AG20443 (cell line): ENCODE measurements at places on chromosomes 6 and 20.

DNA sequence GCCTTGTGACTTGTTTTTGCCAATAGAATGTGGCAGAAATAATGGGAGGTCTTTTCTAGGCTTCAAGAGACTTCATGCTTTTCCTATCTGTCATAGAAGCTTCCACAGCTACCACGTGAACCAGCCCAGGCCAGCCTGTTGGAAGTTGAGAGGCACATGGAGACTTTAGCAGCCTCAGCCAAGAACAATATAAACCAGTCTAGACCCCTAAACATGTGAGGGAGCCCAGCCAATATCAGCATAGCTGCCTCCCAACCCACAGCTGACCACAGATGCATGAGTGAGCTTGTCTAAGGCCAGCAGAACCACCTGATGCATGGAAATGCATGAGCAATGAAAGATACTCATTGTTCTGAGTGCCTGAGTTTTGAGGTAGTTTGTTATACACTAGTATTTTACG lies 540.7 kb upstream of the BTBD3 start:
- no peak for DNase-seq

GRCh38 chr6:76587271-76587670 lies 514.8 kb upstream of the IMPG1 start:
- DNase-seq = no peak

GRCh38 chr6:116387374-116387773 lies 16.6 kb downstream of the DSE start:
- no peak for DNase-seq

- DNase-seq = no peak
Observed at GRCh38 chr6:7737867-7738266, 12.0 kb downstream of the BMP6 start.

DNA sequence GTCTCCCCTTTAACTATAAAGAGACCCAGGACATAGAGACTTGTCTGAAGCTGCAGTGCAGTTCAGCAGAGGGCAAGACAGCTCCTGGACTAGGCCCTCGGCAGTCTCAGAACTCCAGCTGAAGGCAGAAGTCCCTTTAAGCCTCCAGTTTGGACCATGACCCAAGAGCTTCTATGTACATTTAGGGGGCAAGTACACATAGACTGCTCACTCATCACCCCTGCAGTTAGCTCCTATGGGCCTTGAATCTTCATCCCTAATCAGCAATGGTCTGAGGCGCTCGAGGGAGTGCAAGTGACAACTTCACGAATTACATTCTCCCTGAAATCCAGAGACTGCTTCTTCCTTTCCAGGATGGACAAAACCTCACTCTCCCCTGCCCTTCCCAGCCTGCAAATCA lies 47.4 kb downstream of the KCNK5 start:
- DNase-seq = no peak

DNA sequence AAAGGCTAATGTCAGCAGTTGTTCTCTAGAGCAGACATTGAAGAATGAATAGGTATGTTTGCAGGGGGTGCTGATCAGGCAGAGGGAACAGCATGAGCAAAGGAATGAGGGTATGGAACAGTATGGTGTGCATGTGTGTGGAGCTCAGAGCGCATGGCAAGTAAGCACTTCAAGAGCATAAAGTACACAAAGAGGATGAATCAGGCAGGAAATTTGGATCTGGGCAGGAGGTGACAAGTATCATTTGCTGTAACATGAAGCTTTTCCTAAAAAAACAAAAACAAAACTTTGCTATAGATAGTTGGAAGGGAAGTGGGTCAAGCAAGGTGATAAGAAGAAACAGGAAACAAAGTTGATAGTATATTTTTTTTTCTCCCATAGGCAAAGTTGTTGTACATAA lies 746.8 kb downstream of the HDGFL1 start:
- no peak for DNase-seq

GRCh38 chr6:43475516-43475915 lies 1.9 kb upstream of the TJAP1 start:
- no peak for DNase-seq

- peak; percentile 37 for DNase-seq
Observed at GRCh38 chr20:45970646-45971424, 1.2 kb downstream of the ZNF335 start.

GRCh38 chr6:80366051-80366450 lies 259.6 kb downstream of the BCKDHB start:
- no peak for DNase-seq

DNA sequence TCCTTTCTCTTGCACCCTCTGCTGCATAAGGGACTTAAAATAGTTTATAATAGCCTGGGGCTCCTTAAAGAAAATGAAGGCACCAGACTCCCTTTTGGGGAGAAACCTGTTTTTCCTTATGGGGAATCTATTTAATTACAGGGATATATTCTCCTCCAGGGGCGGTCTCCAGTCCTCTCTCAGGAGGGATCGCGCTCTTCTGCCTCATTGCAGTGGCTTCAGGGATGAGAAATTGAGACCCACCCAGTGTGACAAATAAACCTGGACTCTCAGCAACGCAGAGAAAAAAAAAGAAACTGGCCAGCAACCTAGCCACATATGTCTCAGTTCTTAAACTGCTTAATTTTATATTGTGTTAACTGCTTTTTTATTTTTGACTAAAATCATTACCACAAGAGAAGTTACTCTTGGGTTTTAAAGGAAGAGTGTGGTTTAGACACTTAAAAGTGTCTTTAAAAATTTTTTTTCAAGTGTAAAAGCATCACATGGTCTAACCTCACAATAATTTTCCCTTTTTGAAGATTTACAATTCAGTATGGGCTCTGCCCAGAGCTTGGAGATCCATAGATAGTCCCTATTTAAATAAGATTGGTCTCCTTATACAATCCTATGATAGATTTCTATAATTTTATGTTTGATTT lies 11.7 kb upstream of the GOPC start:
- peak; percentile 33 for DNase-seq

DNA sequence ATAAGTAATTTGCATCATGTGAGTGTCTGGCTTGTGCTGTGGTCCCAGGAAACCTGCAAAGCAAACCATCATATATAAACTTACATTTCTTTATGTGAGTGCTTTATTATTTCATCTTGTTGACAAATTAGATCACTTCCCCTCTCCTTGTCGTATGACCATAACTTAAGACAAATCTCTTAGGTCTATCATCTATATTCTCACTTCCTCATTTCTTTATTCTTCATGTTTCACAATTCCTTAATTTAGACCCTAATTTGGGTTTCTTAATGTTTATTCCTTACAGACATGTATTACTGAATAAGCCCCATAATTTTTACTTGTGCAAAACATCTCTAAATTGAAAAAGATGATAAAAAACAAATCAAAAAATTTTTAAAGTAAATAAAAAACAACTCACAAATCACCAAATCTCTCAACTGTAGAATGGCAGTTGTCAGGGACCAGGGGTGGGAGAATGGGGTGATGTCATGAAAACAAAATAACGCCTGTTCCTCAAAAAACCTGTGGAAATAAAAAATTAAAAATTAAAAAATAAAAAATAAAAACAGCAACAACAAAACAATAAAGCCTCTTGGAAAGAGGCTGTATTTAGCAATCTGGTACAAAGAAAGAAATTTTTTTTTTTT lies 49.5 kb upstream of the FBXO30 start:
- DNase-seq = no peak

- no peak for DNase-seq
Observed at GRCh38 chr6:43146709-43147688, 24.1 kb upstream of the SRF start.

GRCh38 chr20:10636326-10636818 lies 37.4 kb downstream of the JAG1 start:
- DNase-seq = peak; percentile 44

GRCh38 chr6:11222385-11223277 lies 9.8 kb downstream of the NEDD9 start:
- DNase-seq = no peak

GRCh38 chr20:57544838-57545564 lies 15.9 kb upstream of the PCK1 start:
- no peak for DNase-seq

DNA sequence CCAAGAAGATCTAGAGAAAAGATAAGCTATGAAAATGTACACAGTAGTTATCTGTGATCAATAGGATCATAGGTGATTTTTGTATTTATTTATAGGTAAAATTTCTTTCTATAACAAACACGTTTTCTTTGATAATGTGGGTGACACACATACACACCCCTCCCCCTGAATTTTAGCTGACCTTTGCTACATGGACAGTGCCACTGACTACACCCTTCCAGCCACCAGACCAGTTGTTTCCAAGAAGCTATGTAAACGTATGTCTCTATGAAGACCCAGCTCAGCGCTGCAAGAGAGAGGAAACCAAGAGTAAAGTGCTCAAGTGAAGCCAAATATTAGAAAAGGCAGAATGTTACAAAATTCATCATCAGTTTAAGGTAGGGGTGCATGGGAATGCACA lies 16.3 kb downstream of the MOCS1 start:
- DNase-seq = no peak

DNA sequence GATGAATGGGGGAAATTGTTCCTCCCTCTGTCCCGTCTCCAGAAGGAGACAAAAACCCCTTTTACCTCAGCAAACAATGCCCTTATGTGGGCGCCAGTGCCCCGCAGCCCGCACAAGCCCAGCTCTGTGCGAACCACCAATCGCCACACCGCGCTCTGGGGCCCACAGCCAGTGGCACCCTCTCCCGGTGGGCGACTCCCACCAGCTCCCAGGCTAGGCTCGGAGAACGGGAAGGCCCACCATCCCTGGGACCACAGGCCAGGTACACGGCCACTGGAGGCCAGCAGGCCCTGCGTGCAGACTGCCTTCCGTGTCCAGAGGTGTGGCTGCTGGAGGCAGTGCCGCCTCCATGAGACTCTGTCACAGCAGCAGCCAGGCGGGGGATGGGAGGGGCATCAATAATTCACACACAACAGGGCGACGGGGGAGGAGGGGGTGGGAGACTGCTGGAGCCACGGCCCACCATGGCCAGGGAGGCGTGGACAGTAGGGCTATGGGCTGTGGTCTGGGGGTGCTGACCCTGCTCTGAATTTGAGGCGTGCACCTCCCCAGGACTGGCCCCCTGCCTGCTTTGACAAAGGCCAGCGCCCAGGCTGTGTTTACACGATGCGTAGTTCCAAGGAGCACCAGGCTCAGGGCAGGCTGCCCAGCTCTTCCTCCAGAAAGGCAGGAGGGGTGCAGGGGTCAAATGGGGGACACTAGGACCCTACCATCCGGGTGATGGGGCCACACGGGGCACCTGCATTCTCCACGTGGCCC lies 105.7 kb downstream of the ASXL1 start:
- DNase-seq = no peak

- no peak for DNase-seq
Observed at GRCh38 chr20:32970115-32970972, 33.9 kb downstream of the SUN5 start.

DNA sequence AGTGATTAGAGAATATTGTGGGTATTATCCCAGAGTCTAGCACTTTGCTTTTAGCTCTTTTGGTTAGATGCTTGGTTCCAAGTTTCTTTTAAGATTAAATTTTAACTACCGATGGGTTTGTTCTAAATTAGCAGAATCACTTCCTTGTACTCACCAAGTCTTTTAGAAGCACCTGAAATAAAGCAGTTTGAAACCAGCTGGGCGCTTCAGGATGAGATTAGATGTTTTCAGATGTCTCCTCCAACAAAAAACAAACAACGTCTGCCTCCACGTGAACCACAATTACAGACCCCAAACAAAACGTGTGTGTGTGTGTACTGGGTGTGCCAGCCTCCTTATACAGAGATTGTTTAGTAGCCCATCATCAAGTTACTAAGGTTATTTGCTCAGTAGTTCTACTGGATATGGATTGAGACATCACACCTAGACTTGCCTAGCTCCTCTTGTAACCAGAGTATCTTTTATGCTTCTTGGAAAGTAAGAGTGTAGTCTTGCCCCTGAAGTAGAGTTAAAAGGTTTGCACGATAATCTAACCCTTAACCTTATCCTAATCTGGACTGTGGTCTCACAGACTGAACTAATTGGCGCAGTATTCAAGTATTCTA lies 2.3 kb downstream of the DSTN start:
- no peak for DNase-seq

DNA sequence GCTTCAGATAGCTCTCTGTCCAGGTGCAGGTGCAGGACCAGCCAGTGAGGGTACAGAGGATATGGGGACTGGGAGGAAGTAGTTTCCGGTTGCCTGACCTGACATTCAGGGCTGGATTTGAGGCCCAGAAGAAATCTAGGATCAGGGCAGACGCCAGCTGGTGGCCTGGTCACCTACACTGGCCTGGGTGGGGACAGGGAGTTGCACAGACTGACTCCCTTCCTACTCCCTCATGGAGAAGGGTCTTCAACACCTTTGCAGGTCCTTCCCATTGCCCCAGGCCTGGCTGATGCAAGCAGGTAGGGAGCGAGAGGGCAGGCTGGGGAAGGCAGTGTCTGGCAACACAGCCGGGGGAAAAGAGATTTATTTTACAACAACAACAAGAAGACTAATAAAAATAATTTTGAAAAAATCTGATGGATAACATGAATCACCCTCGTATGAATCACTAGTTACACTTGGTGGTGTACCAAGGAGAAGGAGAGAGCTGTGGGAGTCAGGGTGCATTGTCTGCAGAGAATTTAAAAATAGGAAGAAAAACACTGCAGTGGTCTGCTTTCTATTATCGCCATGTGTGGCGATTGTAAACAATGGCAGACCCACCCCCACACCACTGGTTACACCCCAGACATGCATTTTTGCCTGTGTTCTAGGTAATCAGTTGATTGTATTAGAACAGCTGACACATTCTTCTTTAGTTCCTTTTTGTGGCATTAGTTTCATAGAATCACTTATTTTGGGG lies 62.3 kb upstream of the SNX9 start:
- peak; percentile 56 for DNase-seq

DNA sequence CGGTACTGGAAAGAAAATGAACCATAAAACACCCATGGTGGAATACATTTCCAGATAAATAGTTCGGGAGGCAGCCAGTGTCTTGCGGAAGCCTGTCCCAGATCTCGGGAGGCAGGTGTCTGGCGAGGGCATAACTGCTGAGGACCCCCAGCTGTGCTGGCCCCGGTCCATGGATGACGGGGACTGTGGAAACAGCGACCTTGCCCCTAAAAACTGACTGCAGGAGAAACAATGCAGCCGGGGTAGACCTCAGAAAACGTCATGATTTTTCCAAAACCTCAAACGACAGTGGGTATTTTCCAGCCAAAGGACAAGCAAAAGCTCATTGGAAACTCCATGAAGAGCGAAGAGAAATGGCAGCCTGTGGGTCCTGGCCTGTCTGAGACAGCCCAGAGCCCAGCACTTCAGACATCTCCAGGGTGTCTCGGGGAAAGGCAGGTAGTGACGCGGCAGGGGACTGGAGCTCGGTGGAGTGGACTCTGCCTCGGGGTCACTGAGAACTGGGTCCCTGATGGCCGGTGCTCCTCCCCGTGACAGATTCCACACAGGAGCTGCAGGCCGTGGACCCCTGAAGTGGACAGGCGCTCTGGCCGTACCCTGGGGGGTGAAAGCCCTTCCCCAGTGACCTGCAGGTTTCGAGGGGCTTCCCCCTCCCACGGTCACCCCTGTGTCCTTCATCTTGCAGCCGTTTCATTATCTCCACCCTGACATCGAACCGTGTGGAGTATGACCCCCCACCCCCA lies 188.6 kb downstream of the SYNDIG1 start:
- no peak for DNase-seq

DNA sequence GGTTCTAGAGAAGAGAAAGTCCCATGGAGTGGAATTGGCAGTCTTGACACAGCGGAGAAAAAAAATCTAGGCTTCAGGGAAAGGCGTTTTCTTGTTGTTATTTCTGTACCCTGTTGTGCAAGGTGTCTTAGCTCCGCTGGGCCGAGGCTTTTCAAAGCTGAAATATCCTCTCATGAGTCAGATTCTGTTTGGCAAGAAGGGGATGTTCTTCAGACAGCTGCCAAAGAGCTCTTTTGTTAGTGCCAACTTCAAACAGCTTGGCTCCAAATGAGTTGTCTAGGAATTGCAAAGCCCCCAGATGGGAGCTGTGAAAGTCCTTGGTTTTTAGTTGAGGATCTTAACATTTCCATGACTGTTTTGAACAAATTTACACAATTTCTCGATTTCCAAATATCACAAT lies 45.6 kb downstream of the LRRN4 start:
- peak; percentile 80 for DNase-seq
